Stimulated activated CD8-positive, alpha-beta memory T cell treated with anti-CD3 and anti-CD28 coated beads, Interleukin-7, amount 100 ng/mL, for 1 hour (primary cell): ENCODE measurements at places on chromosomes 2 and 18.

DNA sequence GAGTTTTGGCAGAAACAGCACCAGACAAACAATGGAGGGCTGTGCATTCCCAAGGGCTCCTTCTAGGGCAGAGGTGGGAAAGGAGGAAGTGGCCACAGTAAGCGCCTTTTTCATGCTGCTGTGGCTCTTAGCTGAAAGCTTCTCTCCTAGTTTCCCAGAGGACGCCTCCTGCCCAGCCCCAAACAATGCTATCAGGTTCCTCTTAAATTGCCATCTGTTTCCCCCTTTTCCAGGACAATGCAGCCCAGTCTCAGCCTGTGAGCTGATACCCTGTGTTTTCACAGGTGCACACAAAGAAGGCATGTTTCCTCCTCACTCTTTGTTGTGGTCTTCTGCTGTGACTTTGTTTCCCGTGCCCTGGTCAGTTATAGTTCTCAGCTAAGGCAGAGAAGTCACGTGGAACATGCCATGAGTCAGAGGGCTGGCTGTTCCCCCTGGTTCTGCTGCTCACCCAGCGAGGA lies 5.4 kb upstream of the FAM124B start:
- DNase-seq, result no peak

- no peak for DNase-seq
Observed at GRCh38 chr2:85744741-85745601, 8.8 kb upstream of the ATOH8 start.

DNA sequence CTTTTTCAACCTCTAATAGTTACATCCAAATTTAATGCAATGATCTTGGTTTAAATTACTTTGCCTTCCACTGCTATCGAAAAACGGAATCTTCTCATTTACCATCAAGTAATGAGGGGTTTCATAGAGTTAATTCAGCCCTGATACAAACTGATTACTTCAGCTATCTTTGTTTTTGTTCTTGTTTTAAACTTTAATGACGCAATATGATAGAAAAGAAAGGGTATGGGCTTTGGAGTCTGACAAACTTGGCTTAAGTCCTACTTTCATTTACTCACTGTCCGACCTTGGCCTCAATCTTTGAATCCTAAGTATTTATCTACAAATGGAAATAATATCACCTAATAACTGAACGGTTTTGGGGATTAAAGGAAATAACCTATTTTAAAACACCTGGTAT lies 16.1 kb downstream of the ADAM17 start:
- no peak for DNase-seq

- no peak for DNase-seq
Observed at GRCh38 chr2:83386549-83386948, 1072.5 kb downstream of the SUCLG1 start.

GRCh38 chr2:144595686-144596072 lies 75.8 kb upstream of the ZEB2 start:
- no peak for DNase-seq

DNA sequence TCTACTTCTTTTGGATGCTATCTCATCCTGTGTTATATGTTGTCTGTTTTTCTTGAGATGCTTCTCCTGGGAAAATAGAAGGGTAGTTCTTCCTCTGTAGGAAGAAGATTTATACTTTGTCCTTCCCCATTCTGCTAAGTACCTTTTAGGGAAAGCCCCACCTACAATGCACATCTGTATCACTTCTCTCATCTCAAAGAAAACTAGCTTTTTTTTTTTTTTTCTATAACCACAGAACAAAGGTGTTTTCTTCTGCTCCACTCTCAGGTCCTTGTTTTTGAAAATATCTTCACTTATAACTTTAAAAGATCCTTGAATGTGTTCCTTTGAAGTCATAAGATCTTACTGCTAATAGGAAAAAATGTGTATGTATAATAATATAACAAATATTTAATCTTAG lies 30.8 kb downstream of the CCDC150 start:
- no peak for DNase-seq

DNA sequence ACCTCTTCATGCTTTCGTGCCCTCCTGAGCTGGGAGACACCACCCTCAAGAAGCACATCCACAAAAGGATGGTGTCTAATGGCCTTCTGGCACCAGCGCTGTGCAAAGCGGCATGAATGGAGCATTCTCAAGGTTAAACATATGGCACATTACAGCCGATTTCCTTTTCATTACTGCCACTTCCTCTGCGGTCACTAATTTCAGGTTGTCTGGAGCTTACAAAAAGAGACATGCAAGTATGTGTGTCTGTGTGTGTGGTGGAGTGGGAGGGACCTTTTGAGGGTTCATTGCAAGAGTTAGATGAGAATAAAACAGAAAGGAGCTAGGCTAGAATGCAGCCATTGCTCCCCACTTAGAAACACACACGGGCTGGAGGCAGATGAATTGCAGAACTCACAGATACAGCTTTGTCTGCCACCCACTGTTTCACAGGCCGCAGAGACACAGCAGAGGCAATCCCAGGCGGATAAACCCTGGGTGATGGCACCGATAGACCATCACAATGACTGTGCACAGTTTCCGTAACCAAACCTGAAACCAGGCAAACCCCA lies 76.0 kb downstream of the TGIF1 start:
- DNase-seq, result no peak

DNA sequence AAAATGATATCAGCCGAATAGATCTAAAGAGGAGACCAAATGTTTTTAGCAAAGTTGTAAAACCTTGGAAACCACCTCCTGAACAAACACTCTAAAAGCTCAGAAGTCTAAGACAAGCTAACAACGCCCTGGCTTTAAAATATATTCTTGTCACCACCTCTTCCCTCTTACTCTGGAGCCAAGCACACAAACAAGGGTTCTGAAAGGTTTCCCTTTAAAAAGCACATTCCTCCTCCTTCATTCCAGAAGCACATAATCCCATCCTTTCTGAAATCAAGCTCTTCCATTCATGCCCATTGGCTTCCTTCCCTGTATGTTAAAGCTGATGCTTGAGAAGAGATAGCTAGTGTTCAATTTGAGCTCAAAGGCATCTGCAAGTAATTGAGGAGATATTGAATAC lies 382.0 kb downstream of the LNPK start:
- no peak for DNase-seq

DNA sequence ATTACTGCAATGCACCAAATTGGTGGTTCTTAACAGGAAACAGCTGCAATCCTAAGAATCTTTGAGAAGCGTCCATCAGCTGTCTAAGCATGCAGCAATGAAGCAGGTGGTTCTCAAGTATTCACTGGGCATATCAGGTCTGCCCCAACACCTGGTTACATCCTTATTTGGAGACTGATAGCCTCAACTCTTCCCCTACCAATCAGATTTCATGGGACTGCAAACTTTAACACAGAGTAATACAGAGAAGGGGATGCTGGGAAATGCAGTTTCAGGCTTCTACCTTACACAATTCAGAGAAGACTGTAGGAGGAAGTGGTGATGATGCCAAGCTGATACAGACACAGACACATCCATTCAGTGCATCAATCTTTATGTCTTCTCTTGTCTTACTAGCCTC lies 240.5 kb downstream of the BCL2 start:
- DNase-seq, result no peak

GRCh38 chr2:176533505-176534193 lies 264.4 kb downstream of the MTX2 start:
- no peak for DNase-seq

DNA sequence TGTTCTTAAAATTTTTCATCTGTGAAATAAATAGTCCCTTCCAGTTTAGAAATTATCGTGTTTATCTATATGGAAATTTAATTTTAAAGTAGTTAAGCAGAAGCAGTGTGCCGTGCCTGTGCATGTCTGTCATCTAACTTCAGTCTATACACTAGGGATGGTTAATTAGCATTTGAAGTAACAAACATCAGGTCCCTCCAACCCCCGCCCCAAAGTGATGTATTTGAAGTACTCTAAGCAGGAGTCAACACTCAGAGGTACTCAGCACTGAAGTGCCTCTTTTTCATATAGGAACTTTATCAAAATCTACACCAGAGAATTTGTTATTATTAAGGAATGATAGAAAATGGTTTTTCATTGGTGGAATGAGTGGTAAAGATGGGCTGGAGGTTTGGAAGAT lies 33.0 kb downstream of the LANCL1 start:
- DNase-seq, result no peak

DNA sequence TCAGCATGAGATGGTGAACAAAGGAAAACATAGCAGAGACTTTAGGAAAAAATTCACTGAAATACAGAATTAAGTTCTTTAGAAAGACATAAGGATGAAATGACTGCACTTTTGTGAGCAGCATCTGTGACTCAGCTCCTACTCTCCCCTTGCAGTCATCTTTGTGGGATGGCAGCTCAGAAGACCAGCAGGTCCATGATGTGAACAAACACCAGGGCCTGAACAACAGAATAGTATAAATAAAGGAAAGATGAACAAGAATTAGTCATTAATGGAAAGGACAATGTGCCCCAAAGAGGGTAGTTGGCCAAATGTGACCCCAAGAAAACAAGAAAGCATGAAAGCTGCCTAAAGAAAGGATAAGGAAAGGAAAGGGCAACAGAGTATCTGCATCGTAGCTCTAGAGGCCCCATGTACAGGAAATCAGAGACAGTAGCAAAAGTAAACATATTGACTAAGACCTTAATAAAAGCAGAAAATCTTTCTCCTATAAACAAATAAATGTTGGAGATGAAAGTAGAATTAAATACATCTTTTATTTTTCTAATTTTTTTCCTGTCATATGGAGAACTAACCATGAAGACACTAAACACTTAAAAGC lies 318.0 kb downstream of the ZEB2 start:
- DNase-seq, result no peak

- DNase-seq, result no peak
Observed at GRCh38 chr2:19746611-19747309, 155.0 kb downstream of the TTC32 start.

DNA sequence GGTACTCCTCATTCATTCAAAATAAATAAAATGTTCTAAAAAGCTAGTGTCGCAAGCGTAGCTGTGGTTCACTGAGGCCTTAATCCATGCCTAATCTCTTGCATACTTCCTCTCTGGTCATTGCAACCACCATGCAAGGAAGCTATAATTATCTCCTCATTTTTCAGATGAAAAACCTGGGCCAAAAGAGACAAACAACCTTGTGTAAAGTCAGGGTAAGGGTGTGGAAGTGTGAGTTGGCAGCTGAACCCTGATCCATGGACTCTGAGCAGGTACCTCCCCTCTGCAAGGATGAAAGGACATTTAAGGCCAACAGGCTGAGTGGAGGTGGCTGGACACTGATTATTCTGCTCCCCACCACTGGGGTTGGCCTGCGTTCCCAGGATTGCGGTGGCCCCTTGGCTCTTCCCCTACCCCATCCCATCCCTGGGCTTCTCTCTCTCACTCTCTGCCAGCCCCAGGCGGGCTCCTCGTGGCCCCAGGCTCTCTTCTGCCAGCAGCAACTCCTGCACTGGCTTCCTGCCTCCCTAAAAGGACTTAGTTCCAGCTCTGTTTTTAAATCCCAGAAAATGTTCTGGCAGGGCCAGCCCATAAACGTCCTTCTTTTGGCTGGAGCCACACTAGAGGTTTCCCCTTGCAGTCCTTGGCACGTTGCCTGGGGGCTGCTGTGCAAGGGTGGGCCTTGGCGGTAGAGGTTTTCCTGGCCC lies 72.0 kb upstream of the AFF3 start:
- DNase-seq, result no peak
